ENCODE measurements at places on chromosomes 2 and 18.

- no peaks in the 10 kb centered on the region for H3K27me3 ChIP-seq
- no peaks in the 10 kb centered on the region for H3K36me3 ChIP-seq
- peaks cover 68% of the 10 kb centered on the region for H3K4me1 ChIP-seq
- H3K4me3 ChIP-seq, result peak overlapping the region; percentile 1
- peak; percentile 71 for DNase-seq
Observed at GRCh38 chr2:108612514-108613183, 78.4 kb downstream of the LIMS1 start.

DNA sequence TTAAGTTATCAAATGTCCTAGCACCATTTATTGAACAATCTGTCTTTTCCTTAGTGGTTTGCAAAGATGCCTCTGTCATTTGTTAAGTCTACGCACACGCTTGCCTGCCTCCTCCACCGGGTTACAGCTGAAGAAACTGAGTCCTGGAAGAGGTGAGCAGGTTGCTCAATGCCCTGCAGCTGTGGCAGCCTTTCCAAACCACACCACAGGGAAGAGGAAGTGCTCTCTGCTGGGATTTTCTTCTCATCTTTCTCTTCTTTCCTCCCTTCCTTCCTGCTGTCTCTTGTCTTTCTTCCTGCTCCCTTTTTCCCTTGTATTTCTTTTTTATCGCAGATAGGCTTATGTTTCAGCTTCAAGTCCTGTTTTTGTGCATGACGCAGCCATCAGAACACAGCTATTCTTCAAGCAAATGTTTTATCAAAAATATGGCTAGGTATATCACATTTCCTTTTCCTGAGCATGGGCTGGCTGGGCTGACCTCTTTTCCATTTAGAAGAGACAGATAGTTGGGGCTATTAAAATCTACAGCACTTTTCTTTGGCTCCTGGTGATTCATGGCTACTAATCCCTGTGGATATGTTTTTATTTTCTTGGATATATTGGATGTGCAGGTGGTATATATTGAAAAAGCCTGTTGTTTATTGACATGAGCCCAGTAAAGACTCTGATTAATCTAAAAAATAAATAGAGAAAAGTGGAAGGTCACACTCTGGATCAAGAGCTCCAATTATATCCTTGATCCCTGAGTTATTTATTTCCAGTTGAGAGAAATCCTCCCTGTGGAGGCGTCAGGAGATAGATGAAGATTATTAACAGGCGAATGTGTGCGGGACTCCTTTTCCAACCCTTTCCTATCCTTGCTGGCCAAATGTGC lies 214.6 kb downstream of the TSN start:
- H3K27me3 ChIP-seq, result no peaks in the 10 kb centered on the region
- no peak overlapping the region for H3K27ac ChIP-seq
- no peaks in the 10 kb centered on the region for H3K36me3 ChIP-seq
- H3K4me3 ChIP-seq, result no peak overlapping the region
- H3K4me1 ChIP-seq, result peaks cover 3% of the 10 kb centered on the region
- DNase-seq, result no peak

GRCh38 chr18:68928762-68929675 lies 131.1 kb downstream of the CCDC102B start:
- no peaks in the 10 kb centered on the region for H3K36me3 ChIP-seq
- no peak for DNase-seq
- H3K27ac ChIP-seq, result no peak overlapping the region
- H3K27me3 ChIP-seq, result no peaks in the 10 kb centered on the region
- H3K4me3 ChIP-seq, result no peak overlapping the region

DNA sequence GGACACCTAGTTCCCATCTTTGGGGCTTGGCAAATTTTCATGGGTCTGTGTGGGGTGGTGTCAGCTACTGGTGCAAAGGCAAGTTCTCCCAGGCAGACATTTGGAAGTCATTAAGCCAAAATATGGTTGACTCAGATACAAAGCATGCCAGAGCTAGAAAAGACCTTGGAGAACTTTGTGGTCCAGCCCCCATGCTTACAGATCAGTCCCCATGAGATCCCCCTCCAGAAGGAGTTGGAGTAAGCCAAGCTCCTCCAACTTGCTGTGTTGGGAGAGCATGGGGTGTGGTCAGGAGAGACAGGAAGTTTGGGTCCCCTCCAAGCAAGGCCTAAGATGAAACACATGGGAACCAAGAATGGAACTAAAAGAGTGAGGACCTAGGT lies 224.5 kb downstream of the CYP26B1 start:
- H3K27me3 ChIP-seq, result peaks cover 4% of the 10 kb centered on the region
- no peak overlapping the region for H3K4me3 ChIP-seq
- no peaks in the 10 kb centered on the region for H3K4me1 ChIP-seq
- no peak overlapping the region for H3K27ac ChIP-seq
- no peak for DNase-seq

DNA sequence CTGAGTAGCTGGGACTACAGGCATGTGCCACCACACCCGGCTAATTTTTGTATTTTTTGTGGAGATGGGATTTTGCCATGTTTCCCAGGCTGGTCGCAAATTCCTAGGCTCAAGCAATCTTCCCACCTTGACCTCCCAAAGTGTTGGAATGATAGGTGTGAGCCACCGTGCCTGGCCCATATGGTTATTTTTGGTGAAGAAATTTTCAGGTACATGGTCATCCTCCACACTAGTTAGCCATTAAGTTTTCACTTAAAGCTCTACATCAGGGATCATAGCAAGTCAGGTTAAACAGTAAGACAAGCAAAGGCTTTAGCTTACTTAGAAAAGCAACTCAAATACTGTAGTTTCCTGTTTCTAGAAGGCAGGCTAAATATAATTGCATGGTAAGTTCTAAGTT lies 104.3 kb upstream of the GRB14 start:
- no peak overlapping the region for H3K4me3 ChIP-seq
- no peaks in the 10 kb centered on the region for H3K27me3 ChIP-seq
- DNase-seq, result no peak
- H3K4me1 ChIP-seq, result no peaks in the 10 kb centered on the region
- H3K36me3 ChIP-seq, result no peaks in the 10 kb centered on the region

DNA sequence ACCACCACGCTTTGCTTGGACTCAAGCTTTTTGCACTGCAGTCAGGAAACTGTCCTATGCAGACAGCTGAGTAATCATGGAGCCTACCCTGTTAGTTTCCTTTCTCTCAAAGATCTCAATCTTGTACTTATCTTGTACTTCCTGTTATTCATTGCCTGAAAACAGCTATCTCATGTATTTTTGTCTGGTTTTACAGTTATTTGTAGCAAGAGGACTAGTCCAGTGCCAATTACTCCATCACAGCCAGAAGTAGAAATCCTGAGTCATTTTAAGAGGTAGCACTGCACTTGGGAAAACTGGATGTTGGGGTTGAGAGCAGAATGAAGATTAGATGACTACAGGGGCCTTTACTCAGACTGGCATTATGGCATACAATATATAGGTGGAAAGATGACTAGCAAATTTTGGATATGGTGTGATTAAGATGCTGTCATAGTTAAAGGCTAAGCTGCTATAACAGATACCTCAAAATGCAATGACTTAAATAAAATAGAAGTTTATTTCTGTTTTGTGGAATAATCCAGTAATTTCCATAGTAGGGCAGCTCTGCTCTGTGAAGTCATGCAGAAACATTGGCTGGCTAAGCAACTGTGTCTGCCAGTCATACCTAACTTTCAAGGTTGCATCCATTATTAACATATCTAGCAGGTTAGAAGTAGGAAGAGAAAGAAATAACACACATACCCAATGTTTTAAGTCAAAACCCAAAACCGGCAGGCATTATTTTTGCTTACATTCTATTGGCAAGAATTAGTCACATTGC lies 21.1 kb upstream of the CHMP3 start:
- no peaks in the 10 kb centered on the region for H3K36me3 ChIP-seq
- H3K27ac ChIP-seq, result peak overlapping the region; percentile 71
- H3K4me1 ChIP-seq, result peaks cover 18% of the 10 kb centered on the region
- H3K4me3 ChIP-seq, result no peak overlapping the region

- H3K4me3 ChIP-seq, result no peak overlapping the region
- peaks cover 57% of the 10 kb centered on the region for H3K4me1 ChIP-seq
- peak; percentile 79 for DNase-seq
Observed at GRCh38 chr2:88753833-88754584, 62.5 kb downstream of the RPIA start.

GRCh38 chr2:32358111-32358482 lies 1.3 kb downstream of the BIRC6 start:
- H3K4me3 ChIP-seq, result peak overlapping the region; percentile 78
- peaks cover 38% of the 10 kb centered on the region for H3K4me1 ChIP-seq
- H3K36me3 ChIP-seq, result peaks cover 23% of the 10 kb centered on the region
- peak overlapping the region; percentile 52 for H3K27ac ChIP-seq
- DNase-seq, result peak; percentile 23

GRCh38 chr2:131033786-131034121 lies 59.5 kb downstream of the FAM168B start:
- H3K4me3 ChIP-seq, result no peak overlapping the region
- no peak for DNase-seq
- H3K4me1 ChIP-seq, result peaks cover 6% of the 10 kb centered on the region

GRCh38 chr2:54555318-54555837 lies 99.3 kb downstream of the SPTBN1 start:
- no peak overlapping the region for H3K4me3 ChIP-seq
- H3K4me1 ChIP-seq, result peaks cover 29% of the 10 kb centered on the region
- no peak for DNase-seq
- no peaks in the 10 kb centered on the region for H3K27me3 ChIP-seq

- DNase-seq, result no peak
- H3K36me3 ChIP-seq, result no peaks in the 10 kb centered on the region
- peaks cover 28% of the 10 kb centered on the region for H3K27me3 ChIP-seq
- no peak overlapping the region for H3K27ac ChIP-seq
- H3K4me3 ChIP-seq, result no peak overlapping the region
Observed at GRCh38 chr2:41803361-41803760, 244.5 kb upstream of the PKDCC start.

DNA sequence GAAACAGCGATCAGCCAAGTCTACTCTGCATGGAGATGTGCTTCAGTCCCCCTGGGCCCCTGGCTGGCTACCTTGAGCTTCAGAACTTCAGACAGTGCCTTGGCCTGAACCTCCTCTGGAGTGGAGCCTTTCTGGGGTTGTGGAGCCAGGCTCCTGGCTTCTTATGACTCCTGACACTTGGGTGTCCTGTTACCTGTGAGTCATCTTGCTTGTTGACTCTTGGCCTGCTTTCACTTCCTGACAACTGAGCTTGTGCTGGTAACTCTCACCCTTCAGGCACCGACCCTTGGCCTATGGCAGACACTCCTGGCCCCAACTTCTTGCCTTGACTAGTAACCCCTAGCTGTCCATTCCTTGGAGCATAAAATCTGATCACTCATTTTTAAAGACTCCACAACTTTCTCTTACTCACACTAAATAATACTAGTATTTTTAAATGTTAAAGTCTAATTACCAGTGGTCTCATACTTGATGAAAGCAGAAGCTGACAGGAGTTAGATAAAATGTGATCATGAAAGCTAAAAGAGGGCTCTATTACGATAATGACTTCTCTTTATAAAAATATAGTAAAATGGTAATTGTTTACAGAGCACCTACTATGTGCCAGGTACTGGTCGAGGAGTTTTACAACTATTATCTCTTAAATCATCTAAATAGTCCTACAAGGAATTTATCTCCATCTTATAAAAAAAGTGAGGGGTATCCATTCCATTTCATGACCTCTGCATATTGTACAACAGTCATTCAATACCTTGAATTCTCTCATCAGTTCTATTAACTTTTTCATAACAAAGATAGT lies 46.3 kb upstream of the VIT start:
- no peaks in the 10 kb centered on the region for H3K36me3 ChIP-seq
- DNase-seq, result peak; percentile 18
- H3K4me3 ChIP-seq, result no peak overlapping the region
- peaks cover 4% of the 10 kb centered on the region for H3K27me3 ChIP-seq

DNA sequence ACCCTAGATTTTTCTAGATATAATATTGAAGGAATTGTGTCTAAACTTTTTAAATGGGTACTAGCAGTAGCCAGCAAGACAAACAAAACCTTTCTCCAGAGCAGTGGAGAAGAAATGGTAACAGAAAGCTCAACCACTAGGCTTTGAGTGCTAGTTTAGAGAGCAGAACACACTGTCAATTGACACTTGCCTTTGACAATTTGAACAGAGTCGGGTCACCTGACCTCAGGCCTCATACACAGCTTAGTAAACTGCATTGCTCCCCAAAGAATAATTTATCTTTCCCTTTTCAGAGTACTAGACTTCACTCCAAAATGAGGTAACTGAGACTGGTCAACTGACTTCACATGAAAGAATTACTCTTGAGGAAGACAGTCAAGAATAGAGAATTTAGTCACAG lies 48.6 kb downstream of the FIGN start:
- H3K4me3 ChIP-seq, result no peak overlapping the region
- no peak overlapping the region for H3K27ac ChIP-seq
- no peaks in the 10 kb centered on the region for H3K4me1 ChIP-seq
- no peaks in the 10 kb centered on the region for H3K36me3 ChIP-seq

DNA sequence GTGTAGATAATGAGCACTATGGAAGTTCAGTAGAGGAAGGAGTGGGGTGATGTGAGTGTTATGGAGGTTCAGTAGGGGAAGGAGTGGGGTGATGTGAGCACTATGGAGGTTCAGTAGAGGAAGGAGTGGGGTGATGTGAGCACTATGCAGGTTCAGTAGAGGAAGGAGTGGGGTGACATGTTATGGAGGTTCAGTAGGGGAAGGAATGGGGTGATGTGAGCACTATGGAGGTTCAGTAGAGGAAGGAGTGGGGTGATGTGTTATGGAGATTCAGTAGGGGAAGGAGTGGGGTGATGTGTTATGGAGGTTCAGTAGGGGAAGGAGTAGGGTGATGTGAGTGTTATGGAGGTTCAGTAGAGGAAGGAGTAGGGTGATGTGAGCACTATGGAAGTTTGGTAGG lies 116.3 kb upstream of the SMAD7 start:
- no peaks in the 10 kb centered on the region for H3K27me3 ChIP-seq
- H3K36me3 ChIP-seq, result no peaks in the 10 kb centered on the region
- no peak overlapping the region for H3K4me3 ChIP-seq
- H3K4me1 ChIP-seq, result peaks cover 2% of the 10 kb centered on the region

DNA sequence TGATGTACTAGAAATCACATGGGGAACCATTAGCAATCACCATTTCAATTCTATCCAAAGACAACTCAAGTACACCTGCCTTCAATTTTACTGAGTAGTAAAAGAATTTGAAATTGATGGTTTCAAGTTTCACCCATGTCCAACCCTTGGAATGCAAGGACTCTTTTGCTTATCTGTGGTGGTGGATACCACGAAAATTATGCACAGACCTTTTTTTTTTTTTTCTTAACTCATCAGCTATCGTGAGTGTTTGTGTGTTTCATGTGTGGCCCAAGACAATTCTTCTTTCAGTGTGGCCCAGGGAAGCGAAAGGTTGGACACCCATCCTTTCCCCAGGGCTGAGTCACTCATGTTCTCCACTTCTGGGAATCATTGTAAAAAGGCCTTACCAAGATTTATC lies 23.1 kb downstream of the ID2 start:
- H3K27ac ChIP-seq, result no peak overlapping the region
- H3K27me3 ChIP-seq, result no peaks in the 10 kb centered on the region
- no peaks in the 10 kb centered on the region for H3K36me3 ChIP-seq
- no peak for DNase-seq
- H3K4me3 ChIP-seq, result no peak overlapping the region
- no peaks in the 10 kb centered on the region for H3K4me1 ChIP-seq

All from activated naive CD4-positive, alpha-beta T cell treated with anti-CD3 and anti-CD28 coated beads for 36 hours (primary cell).